ENCODE measurements at places on chromosomes 4 and X. TPM values are rescaled to one million over a fixed set of nuclear protein-coding genes. Genes with fewer than 3 reads are reported as not detected.
A peak's percentile ranks its signal among the peaks of the same experiment; 100 is the strongest.

The PGAM4 gene
- total RNA-seq, result 0.52 TPM

DNA sequence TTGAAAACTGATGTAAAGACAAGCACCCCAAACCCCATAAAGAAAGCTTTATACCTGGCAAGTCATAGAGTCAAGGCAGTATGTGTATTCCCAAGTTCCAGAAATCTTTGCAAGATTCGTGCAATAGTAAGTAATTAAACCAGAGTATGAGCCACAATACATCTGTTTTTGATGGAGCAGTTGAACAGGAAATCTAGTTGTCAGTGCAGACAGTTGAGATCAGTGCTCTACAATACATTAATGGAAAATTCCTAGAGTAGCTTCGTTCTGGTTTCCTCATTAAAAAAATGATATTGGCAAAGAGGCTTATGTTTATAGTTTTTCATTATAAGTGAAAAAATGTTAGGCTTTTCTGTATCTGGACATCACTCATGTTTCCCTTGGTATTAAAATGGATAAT is 575.3 kb downstream of the TRIML1 start:
- no peaks in the 10 kb centered on the region for H3K4me1 ChIP-seq
- no peak for DNase-seq
- H3K27me3 ChIP-seq, result no peaks in the 10 kb centered on the region

- H3K4me1 ChIP-seq, result peaks cover 13% of the 10 kb centered on the region
- no peak overlapping the region for H3K4me3 ChIP-seq
- H3K36me3 ChIP-seq, result no peaks in the 10 kb centered on the region
- H3K27ac ChIP-seq, result no peak overlapping the region
Observed at GRCh38 chrX:109847257-109848187, 114.5 kb upstream of the ACSL4 start.

DNA sequence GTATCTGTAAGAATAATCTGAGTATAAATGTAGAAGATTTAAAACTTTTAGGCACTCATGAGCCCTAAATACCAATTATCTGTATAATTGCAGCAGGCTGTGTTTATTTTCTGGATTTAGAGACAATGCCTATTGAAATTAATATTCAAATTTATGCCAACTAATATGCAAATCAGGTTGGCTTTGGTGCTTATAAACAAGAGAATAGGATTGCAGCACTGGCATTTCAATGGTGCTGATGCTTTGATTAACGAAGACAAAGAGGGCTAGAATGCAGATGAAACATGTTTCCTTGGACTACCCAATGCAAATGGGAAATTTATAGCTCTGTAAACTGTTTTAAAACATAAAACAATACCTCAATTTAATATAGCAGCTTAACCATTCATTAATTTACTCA is 70.7 kb upstream of the GATB start:
- H3K4me1 ChIP-seq, result peaks cover 7% of the 10 kb centered on the region
- no peak overlapping the region for H3K27ac ChIP-seq
- H3K4me3 ChIP-seq, result no peak overlapping the region
- no peak for DNase-seq
- no peaks in the 10 kb centered on the region for H3K36me3 ChIP-seq

The SFRP2 gene
- 214 TPM for total RNA-seq

The LNX1 gene
- total RNA-seq, result 7.3 TPM

DNA sequence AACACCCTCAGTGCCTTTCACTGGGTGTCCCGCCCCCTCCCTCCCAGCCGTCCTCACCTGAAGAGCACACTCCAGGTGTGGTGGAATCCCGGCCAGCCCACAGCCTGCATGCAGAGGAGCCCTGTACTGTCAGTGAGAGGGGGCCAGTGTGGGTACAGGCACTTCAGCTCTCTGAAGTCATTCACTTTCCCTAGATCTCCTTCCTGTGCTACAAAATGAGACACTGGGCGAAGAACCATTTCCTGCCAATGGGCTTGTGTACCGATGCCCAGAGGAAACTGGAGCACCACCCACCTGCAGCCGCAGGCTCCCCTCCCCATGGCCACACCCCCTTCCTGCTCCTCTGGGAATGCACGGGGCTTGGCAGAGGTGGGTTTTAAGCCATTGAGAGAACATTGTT is 73.9 kb upstream of the C4orf50 start:
- H3K4me3 ChIP-seq, result no peak overlapping the region
- DNase-seq, result peak; percentile 59
- no peaks in the 10 kb centered on the region for H3K27me3 ChIP-seq
- peaks cover 16% of the 10 kb centered on the region for H3K4me1 ChIP-seq
- H3K27ac ChIP-seq, result no peak overlapping the region

The AMBN gene
- total RNA-seq, result not detected

GRCh38 chr4:144362366-144362765 is 221.8 kb upstream of the GYPA start:
- H3K36me3 ChIP-seq, result no peaks in the 10 kb centered on the region
- H3K27me3 ChIP-seq, result no peaks in the 10 kb centered on the region
- no peak overlapping the region for H3K4me3 ChIP-seq
- peaks cover 9% of the 10 kb centered on the region for H3K4me1 ChIP-seq
- DNase-seq, result no peak
- no peak overlapping the region for H3K27ac ChIP-seq

GRCh38 chrX:118347131-118347530 is 1.2 kb downstream of the WDR44 start:
- H3K27ac ChIP-seq, result no peak overlapping the region
- peaks cover 10% of the 10 kb centered on the region for H3K4me1 ChIP-seq
- H3K36me3 ChIP-seq, result no peaks in the 10 kb centered on the region
- DNase-seq, result no peak
- peak overlapping the region; percentile 80 for H3K4me3 ChIP-seq

GRCh38 chrX:104118765-104119164 is 6.4 kb downstream of the ZCCHC18 start:
- H3K27ac ChIP-seq, result no peak overlapping the region
- H3K4me1 ChIP-seq, result peaks cover 3% of the 10 kb centered on the region
- H3K36me3 ChIP-seq, result no peaks in the 10 kb centered on the region
- peak; percentile 19 for DNase-seq
- no peak overlapping the region for H3K4me3 ChIP-seq

DNA sequence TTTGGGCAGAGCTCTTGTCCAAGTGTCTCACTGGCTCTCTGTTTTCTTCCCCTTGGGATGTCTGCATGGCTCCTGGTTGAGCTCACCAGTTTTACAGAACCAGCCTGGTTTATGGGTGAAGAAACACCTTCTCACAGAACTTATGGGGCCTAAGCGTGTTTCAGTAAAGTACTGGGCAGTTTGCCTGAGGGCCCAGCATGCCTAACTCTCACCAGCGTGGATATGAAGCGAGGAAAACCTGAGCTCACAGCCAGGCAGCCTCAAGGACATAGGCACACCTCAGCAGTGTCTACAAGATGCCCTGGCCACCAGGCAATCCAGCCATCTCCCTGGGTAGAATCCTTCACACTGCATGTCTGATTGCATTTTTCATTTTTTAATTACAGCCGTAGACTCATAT is 9.2 kb downstream of the NHSL2 start:
- no peak overlapping the region for H3K4me3 ChIP-seq
- DNase-seq, result no peak
- H3K36me3 ChIP-seq, result no peaks in the 10 kb centered on the region
- no peaks in the 10 kb centered on the region for H3K27me3 ChIP-seq
- H3K27ac ChIP-seq, result no peak overlapping the region
- peaks cover 43% of the 10 kb centered on the region for H3K4me1 ChIP-seq

The SATL1 gene
- 0.14 TPM for total RNA-seq

DNA sequence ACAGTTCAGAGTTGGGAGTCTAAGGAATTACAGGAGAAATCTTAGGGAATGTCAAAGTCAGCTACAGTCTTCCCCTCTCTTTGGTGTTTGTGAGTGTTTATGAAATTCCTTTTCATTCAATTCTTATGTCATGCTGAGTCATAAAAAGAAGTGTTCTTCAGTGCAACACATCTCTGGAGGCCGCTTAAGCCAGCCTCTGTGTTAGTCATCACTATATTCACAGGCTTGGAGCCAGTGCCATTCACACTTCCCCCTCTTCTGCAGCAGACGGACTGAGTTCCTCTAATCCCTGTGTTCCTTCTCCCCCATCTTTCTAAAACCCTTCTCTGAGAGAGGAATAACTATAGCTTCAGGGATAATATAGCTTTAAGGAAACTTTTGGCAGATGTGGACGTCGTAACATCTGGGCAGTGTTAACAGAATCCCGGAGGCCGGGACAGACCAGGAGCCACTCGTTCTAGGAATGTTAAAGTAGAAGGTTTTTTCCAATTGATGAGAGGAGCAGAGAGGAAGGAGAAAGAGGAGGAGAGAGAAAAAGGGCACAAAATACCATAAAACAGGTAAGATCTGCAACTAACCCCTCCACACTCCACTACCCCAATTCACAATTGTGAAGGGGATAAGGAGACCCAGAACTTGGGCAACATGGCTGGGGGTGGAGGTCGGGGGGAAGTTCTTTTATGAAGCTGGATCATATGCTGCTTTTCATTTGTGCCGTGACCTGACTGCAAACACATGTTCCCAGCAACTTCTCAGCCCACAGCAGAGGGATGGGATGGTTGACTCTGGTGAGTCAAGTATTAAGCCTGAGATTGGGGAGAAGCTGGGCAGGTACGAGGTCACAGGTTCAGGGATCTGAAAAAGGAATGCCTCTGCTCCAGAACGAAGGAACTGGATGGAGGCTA is at the start of gene SRPX2:
Gene SRPX2, plus strand, starts transcription at position 244 of the 905 bp plus-strand sequence. CDS start 2,124 bp downstream, outside the sequence.
- H3K4me1 ChIP-seq, result peaks cover under 1% of the 10 kb centered on the region
- no peak within 1 kb of the TSS for H3K4me3 ChIP-seq
- no peaks in the 10 kb centered on the region for H3K36me3 ChIP-seq
- no peak for DNase-seq

GRCh38 chr4:153081006-153081580 is 123.2 kb upstream of the TRIM2 start:
- H3K27me3 ChIP-seq, result no peaks in the 10 kb centered on the region
- H3K4me3 ChIP-seq, result no peak overlapping the region
- no peak overlapping the region for H3K27ac ChIP-seq
- peaks cover 24% of the 10 kb centered on the region for H3K4me1 ChIP-seq
- H3K36me3 ChIP-seq, result no peaks in the 10 kb centered on the region

The KLB gene
- total RNA-seq, result not detected

The PAGE2B gene
- total RNA-seq, result not detected

DNA sequence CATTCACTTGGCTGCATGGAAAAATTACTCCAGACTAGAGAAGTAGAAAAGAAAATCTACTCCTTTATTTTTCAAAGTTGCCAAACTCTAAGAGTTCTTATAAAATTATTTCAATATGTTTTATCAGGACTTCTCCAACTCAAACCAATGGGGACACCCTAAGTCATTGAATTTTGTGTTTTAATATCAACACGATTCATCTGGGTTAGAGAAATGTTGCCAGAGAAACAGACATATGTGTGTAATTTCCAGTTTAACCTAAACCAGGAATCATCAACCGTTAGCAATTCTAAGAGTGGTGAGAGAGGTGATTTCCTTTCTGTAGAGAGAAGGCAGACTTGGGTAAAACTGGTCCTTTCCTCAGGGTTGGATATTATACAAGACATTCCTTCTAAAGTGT is 291.8 kb downstream of the LDB2 start:
- no peaks in the 10 kb centered on the region for H3K36me3 ChIP-seq
- no peak for DNase-seq
- H3K4me1 ChIP-seq, result peaks cover 34% of the 10 kb centered on the region
- H3K4me3 ChIP-seq, result no peak overlapping the region
- H3K27ac ChIP-seq, result 0 out of 2 replicates have a peak overlapping the region, but pooled peaks have one; percentile 51

The TLR3 gene
- 0.38 TPM for total RNA-seq

DNA sequence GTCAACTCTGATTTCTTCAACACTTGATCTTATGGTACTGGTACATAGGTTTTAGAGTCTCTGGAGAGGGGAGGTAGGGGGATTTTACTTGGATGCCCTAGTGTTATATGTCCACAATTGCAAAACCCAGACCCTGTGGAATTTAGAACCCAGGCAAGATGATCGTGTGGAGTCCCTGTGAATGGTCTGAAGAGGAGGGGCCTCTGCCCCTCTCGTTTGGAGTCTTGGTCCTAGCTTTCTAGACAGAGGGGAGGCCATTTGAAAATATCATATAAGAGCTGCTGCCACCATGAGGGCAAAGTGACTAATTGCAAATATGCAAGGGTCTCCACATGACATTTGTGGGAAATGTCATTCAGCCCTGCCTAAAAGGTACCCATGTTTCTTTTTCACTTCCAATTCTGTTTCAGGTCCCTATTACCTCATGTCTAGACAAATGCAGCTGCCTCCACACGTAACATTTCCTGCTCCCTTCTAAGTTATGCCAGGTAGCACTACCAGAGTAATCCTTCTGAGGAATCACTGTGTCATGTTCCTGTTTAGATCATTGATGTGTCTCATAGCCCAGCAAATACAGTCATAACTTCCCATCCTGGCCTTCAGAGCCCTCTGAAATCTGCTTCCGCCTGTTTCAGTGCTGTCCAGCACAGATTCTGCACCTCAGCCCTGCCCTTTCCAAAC is 126.8 kb downstream of the KLHL8 start:
- H3K4me1 ChIP-seq, result 0 out of 2 replicates have a peak, but pooled peaks cover under 1% of the 10 kb centered on the region
- H3K36me3 ChIP-seq, result peaks cover 18% of the 10 kb centered on the region
- H3K27ac ChIP-seq, result no peak overlapping the region

The TLL1 gene
- total RNA-seq, result 0.39 TPM

The ERAS gene
- total RNA-seq, result not detected

The CTAG2 gene
- 0.87 TPM for total RNA-seq

DNA sequence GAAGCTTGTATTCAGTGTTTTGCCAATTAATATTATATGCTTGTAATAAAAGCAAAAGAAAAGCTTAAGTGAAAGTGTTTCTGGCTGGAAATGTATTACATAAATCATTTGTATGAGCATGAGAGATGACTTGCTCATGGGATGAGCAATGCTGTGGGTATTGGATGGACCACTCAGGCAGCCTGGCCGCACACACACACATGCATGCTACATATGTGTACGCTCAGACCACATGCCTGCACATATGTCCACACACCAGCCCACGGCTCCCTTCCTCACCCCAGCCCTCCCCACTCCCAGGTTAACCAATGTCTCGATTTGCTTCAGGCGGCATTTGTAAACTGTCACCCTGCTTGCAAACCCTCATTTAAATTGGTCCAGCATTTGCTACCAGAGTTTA is 55.9 kb downstream of the CPLX1 start:
- no peak for DNase-seq
- H3K27me3 ChIP-seq, result no peaks in the 10 kb centered on the region
- H3K4me1 ChIP-seq, result peaks cover 13% of the 10 kb centered on the region

GRCh38 chrX:101117701-101118100 is 19.7 kb downstream of the CENPI start:
- H3K36me3 ChIP-seq, result peaks cover 3% of the 10 kb centered on the region
- no peak for DNase-seq
- H3K4me1 ChIP-seq, result no peaks in the 10 kb centered on the region
- H3K27me3 ChIP-seq, result no peaks in the 10 kb centered on the region
